ENCODE measurements at places on chromosomes 16 and 17.
A peak's percentile ranks its signal among the peaks of the same experiment; 100 is the strongest.

DNA sequence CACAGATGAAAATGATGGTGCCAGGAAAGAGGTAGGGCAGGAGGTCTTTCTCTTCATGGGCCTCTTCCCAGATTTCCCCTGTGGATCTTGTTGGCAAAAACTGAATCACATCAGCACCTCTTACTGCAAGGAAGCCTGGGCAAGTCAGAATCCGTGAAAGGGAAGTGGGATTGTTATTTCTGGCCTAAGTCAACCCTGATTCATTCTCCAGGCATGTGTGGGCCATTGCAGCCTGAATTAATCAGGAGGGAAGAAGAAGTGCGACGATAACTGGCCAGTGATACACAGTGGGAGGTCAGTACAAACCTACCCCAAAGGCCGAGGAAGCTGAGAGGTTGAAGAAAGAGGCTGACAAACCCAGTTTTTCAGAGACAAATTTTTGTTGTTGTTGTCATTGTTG lies 17.9 kb upstream of the NSMCE1 start:
- DNase-seq, result no peak

GRCh38 chr17:74686761-74687160 lies 26.0 kb downstream of the CD300LF start:
- no peak for DNase-seq

GRCh38 chr17:33976831-33977230 lies 278.3 kb upstream of the CCL2 start:
- no peak for DNase-seq

DNA sequence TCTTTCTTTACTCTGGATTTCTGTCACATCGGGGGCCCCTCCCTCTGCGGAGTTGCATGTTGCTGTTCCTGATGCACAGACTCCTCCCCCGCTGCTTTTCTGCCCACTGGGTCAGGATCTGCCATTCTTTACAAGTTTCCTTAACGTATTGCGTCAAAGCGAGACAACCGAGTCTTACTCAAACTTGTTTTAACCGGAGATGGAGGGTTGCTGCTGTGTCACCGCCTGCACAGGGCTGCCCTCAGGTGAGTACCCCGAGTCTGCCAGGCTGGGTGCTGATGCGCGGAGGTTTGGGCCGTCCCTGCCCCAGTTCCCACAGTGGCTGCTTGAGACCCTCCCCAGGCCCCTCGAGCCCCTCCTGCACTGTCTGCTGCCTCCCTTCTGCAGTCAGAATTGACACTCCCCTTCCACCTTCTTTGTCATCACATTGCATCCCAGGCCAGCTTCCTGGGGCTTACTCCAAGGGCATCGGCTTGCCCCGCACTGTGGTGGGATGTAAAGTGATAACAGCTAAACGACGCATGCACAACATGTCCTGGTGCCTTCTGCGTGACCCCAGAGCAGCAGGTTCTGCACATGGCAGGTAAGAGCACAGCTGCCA lies 19.3 kb downstream of the CARHSP1 start:
- no peak for DNase-seq

- no peak for DNase-seq
Measured at GRCh38 chr16:524274-525040, 3.1 kb upstream of the CAPN15 start.

DNA sequence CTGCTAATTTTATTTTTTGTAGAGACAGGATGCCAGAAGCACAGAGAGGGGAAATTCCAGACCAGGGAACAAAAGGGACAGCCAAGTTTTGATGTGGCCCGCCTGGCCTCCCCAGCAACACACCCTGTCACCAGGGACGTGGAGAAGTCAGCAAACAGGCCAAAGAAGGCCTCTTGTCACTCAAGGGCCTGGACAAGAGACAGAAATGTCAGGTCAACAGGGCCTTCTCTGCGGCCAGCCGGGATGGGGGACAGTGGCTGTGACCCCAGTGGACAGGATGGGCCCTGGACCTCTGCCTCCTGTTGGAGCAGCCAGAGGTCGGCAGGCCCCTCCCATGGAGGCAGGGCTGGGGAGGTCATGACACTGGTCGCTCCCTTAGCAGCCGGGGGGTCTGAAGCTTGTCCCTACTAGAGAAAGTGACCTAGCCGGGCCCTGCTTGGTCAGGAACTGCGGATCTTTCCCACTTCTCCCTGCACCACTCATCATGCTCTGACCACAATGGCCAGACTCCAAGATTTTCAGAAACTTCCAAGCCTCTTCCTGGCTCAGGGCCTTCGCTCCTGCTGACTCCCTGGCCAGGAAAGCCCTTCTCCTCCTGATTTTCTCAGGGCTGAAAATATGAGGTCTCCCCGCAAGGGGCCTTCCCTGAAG lies 9.2 kb upstream of the TVP23A start:
- DNase-seq, result no peak

DNA sequence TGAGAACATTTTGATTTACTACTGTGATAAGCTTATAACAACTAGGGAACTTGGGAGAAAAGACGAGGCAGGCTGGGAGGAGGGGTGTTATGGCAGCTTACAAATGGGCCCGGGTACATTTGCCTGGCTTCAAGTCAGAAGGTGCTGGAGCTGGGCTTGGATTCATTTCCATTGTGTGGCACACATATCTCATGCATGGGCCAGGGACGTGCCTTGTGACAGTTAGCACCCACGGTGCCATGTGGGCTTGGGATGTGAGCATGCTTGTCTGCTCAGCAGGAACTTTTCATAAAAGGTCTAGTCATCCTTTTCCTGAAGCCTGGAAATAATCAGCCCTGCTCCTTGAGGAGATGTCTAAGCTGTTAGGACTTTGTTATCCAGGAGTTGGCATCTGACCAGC lies 572.2 kb downstream of the CDH13 start:
- no peak for DNase-seq

- no peak for DNase-seq
Measured at GRCh38 chr16:17131351-17131750, 339.4 kb downstream of the XYLT1 start.

DNA sequence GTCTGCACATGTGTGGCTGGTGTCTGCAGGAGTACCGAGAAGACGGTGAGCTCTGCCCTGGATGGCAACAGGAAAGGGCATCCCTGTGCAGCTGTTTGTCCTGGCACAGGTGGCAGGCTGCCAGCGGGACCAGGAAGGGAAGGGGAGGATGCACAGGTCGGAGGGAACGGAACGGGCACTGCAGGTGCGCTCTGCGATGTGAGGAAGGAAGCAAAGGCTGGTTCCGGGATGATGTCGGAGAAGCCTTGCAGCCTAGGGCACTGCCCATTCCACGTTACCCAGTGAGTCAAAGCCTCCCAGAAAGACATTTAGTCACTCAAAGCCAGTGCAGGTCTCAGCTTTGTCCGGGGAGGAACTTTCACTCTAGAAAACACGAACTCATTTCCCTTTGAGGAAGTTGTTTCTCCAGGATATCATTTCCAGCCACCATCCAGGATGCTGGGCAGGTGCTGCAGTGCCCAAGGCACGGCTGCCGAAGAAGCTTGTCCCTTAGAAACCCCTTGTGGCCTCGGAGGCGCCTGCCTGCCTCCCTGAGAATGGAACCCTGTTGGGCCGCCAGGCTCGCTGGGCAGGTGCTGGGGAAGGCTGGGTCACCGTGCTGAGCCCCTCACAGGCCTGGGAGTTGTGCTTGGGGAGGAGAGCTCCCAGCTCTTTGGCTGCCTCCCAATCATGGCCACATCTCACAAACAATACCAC lies 4.5 kb upstream of the TMEM235 start:
- no peak for DNase-seq

DNA sequence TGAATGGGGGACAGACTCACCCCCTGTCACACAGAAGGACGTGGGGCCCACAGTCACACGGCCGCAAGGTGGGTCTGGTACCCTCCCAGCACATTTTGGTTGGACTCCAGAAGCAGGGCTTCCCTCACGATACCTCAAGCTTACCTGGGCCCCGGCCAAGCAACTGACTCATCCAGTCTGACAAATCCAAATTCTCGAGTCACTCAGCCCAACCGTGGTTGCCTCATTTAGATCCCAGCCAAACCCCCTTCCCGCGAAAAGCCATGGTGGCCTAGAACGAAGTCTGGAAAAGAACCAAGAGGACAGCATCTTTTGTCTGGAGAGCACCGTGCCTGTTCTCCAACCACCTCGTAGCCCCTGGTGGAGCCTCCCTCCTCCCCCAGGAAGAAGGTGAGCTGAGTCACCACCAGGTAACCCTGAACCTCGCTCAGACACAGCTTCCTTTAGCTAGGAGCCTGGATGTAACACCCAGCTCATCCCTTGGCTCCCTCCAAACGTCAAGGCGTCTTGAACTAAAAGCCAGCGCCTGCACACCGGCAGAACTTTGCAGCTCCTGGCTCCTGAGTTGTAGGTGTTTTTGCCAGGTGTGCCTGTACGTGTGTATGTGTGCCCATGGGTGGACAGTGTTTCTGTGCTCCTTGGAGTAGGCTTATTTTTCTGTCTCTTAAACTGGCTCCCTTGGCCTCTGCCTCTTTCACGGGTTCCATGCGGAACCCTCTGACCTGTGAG lies 78.9 kb downstream of the CMIP start:
- no peak for DNase-seq

DNA sequence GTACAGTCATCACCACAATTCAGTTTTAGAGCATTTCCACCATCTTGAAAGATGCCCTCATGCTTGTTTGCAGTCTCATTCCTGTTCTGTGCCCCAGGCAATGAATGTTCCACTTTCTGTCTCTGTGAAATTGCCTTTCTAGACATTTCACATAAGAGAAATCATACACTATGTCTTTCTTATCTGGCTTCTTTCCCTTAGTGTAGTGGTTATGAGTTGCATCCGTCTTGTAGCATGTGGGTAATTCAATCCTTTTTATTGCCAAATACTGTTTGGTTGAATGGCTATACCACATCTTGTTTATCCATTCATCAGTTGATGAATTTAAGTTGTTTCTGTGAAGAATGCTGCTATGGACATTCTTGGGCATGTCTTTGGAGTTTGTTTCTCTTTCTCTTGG lies 132.5 kb upstream of the PLCG2 start:
- DNase-seq, result no peak

GRCh38 chr17:40516581-40517285 lies 15.3 kb upstream of the TNS4 start:
- DNase-seq, result no peak

- no peak for DNase-seq
Measured at GRCh38 chr16:72094266-72094610, 591 bp downstream of the DHX38 start.

DNA sequence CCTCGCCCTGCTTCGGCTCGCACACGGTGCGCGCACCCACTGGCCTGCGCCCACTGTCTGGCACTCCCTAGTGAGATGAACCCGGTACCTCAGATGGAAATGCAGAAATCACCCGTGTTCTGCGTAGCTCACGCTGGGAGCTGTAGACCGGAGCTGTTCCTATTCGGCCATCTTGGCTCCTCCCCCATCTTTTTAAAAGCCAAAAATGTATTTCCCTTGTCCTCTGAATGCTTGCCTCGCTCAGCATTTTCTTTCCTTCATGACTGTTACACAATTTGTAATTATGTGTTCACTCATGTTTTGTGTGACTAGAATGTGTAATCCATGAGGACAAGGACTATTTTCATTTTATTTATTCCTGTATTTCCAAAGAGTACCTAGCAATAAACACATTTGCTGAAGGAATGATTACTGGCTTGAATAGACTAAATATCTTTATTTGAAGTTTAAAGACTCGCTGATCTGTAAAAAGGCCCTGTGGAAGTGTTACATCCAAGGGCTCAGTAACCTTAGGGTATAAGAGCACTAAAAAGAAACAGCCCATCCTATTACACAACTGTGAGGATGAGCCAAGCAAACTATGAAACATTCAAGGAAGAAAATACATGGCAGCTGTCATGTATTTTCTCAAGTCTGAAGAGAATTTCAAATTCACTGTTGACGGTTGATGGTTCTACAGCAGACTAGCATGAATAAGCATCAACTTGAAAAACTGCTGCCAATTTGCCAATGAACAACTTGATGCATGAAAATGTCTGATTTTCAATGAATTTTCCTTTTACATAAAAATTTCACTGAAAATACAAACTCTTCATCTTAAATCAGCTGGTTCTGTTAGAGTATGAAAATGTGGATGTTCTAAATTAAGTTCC lies 192.6 kb downstream of the MYO1D start:
- DNase-seq, result no peak

- no peak for DNase-seq
Measured at GRCh38 chr16:75555213-75555706, 792 bp downstream of the TMEM231 start.

DNA sequence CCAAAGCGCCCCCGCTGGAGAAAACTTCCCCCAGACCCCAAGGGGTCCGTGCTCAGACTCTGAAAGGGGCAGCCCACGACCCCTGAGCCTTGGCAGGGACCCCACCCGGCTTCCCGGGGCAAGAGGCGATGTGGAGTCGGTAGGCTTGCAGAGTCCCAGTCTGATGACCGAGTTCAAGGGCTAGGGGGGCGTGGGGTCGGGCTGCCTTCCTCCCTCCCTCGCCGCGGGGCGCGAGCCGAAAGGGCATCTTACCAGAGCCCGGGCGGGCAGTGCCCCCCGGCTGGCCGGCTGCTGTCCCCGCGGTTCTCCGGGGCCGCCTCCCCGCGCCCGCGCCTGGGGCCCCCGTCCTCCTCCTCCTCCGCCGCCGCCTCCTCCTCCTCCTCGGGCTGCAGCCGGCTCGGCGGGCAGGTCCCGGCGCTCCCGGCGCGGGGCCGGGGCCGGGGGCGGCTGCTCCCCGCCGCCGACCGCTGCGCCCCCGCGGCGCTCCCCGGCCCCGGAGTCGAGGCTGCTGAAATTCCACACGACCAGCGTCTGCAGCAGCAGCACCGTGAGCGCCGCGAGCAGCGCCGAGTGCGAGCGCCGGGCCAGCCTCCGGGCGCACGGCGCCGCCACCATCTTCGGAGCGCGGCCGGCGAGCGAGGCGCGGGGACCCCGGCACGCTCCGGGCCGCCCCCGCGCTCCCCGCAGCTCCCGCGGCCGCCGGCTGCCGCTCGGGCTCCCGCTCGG lies 415 bp downstream of the XYLT1 start:
- DNase-seq, result no peak

DNA sequence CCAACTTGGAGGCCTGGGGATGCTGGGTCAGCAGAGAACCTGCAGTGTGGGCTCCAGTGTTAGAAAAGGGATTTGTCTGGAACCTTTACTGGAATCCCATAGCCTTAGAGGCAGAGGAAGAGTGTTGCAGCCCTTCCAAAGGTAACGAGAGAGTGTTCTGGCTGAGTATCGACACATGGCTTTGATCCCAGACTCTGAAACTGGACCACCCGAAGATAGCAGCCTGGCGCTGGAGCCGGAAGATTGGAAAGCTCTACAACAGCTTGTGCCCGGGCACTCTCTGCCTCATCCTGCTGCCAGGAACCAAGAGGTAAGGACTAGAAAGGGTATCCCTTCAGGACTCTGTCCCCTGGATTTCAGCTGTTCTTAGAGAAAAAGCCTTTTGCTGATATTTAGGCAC lies 39.7 kb downstream of the REXO5 start:
- DNase-seq, result no peak

DNA sequence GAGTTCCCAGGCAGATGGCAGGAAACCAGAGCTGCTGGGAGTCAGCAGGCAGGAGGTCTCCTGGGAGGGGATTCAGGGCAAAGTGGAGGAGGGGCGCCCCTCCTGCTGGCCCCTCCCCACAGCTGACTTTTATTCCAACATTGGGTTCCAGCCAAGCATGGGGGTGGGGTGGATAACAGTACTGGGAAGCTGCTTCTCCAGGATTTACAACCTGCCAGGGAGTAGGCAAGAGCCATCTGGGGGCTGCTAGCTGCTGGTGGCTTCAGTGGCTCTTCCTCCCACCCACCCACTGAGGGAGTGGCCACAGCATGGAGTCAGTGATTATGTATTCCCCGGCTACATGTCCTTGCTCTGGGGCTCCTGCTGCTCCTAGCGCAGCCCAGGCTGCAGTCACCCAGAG lies 36.8 kb downstream of the TMEM132E start:
- DNase-seq, result peak; percentile 77

All from NCI-H1417 treated with DMSO at 0.1 percent for 48 hours (cell line).